ENCODE measurements at places on chromosomes 12 and 14.

DNA sequence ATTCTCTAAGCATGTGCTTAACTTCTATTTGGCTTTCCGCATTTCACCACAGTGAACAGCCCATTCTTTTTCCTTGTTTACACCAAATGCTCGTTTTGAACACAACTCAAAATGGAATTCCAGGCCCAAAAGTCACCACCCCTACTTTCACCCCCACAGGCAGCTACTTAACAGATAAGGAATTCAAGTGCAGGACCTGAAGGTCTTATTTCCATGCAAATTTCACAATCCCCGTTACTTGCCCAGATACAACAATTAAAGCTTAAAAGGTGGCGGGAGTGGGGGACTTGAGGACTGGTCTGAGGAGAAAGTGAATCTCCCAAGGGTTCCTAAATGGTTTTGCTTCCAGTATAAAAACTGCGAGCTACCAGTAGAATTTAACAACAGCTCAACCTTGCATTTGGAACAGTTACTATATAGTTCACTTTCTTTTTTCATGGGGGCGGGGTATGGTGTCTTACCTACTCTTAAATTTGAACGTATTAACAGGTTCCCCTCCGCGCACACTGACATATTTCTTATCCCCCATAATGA lies 3.7 kb downstream of the USP44 start:
- no peak for DNase-seq

DNA sequence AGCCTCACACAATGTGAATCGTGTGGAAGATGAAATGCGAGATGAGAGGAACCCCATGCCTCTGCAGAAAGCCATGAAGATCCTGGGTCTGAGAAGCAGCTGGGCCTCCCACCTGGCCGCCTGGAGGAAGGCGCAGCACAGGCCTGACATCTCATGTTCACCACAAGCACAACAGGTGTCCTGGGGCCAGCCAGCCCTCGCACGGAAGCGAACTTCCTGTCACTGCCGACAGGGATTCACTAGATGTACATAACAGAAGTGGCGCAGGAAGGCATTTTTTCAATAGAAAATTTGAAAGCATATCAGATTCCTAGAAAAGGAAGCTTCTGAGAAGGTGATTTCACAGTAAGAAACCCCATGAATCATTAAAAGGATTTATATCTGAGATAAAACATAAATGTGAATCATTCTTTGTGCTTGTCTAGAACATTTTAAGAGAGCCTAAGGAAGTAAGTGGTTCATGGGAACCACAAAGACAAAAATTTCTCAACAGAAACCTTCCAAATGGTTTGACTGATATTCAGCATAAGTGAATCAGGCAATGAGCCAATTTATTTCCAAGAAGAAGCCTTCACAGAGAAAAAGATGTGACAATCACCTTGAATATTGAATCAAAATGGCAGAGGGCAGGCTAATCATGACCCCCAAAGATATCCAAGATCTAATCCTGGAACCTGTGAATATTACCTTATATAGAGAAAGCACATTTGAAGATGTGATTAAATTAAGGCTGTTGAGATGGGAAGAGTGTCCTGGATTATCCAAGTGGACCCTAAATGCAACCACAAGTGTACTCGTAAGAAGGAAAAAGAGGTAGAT lies 311.9 kb downstream of the DUSP6 start:
- DNase-seq: no peak

DNA sequence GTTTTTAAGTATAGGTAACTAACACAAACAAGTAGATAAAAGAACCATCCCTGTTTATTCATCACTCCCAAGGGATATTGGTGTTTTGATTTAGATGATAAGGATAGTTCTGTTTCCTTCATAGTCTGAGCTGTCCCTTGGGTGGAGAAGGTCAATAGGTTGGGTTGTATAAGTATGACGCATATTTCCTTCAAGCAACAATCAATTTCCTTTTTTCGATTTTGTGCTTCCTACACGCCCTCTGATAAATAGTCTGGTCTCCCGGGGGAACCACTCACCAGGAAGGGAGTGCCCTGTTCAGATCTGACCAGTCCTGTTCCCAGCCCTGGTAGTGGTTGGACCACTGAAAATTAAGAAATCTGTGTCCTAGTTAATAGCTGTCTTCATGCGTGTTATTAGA lies 378.8 kb upstream of the FAR2 start:
- DNase-seq: no peak

- no peak for DNase-seq
Measured at GRCh38 chr14:100027771-100028490, 37.3 kb upstream of the EVL start.

DNA sequence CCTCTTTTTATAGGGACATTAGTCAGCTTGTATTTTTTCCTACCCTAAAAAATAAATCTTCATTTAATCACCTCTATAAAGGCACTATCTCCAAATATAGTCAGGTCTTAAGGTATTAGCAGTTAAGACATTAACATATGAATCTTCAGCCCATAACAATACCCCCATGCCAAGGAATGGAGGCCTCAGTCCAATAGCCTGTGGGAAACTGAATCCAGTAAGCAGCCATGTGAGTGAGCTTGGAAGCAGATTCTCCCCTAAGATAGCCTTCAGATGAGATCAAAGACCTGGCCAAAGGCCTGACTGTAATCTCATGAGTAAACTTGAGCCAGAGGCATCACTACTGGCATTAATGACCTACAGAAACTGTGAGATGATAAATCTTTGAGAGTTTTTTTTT lies 232.1 kb upstream of the SYT10 start:
- DNase-seq: no peak

GRCh38 chr12:8661016-8661415 lies 1.6 kb downstream of the MFAP5 start:
- no peak for DNase-seq

- DNase-seq: no peak
Measured at GRCh38 chr12:77800501-77800900, 30.2 kb upstream of the NAV3 start.

DNA sequence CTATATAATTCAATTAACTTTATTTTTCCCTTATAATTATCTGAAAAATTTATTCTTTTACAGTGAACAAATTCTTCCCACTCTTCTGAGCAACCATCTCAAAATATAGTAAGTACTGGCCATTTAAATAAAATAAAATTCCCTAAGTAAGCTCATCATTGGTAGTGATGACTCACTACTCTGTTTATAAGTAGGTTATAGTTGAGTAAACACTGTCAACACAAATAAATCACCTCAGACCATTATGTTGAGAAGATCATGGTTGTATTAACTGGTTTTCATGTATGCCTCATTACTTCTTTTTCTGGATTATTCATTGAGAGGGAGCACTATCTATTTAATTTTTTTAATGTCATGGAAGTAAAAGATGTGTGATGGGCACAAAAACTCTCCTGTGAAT lies 220.5 kb downstream of the SEC23A start:
- no peak for DNase-seq

GRCh38 chr14:76927971-76928700 lies 100.4 kb downstream of the IRF2BPL start:
- DNase-seq: no peak

- no peak for DNase-seq
Measured at GRCh38 chr14:68598621-68599447, 194.0 kb downstream of the ZFP36L1 start.

GRCh38 chr14:70871863-70872677 lies 35.2 kb upstream of the PCNX1 start:
- no peak for DNase-seq

DNA sequence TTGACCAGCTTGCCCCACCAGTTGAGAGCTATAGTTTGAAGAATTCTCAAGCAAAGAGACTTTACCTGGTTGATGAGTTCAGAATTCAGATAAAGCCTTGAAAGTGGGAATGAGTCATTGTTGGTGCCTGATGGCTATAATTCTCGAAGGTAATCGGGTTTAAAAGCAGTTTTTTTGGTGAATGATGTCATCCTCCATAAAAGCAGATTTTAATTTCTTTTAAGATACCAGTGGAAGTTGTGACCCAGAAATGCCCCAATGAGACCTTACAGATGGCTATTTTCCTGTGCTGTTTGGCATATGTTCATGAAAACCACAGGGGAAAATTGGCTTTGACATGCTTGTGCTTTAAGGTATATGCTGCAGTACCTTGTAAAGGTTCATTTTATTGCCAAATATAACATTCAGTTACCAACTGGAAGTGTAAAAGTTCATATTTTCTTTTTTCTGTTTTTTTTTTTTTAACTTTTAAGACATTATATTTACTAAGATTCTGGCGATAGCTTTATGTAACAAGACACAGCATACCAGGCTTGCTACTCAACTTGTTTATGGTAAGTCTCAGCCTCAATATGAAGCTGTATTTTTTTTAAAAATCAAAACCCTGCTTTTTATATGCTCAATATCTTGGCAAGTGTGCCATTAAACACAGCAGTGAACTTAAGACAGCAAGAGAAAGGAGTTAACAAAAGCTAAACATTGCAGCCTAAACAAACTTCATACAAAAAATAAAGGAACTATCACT lies 119.3 kb downstream of the LMNTD1 start:
- no peak for DNase-seq

DNA sequence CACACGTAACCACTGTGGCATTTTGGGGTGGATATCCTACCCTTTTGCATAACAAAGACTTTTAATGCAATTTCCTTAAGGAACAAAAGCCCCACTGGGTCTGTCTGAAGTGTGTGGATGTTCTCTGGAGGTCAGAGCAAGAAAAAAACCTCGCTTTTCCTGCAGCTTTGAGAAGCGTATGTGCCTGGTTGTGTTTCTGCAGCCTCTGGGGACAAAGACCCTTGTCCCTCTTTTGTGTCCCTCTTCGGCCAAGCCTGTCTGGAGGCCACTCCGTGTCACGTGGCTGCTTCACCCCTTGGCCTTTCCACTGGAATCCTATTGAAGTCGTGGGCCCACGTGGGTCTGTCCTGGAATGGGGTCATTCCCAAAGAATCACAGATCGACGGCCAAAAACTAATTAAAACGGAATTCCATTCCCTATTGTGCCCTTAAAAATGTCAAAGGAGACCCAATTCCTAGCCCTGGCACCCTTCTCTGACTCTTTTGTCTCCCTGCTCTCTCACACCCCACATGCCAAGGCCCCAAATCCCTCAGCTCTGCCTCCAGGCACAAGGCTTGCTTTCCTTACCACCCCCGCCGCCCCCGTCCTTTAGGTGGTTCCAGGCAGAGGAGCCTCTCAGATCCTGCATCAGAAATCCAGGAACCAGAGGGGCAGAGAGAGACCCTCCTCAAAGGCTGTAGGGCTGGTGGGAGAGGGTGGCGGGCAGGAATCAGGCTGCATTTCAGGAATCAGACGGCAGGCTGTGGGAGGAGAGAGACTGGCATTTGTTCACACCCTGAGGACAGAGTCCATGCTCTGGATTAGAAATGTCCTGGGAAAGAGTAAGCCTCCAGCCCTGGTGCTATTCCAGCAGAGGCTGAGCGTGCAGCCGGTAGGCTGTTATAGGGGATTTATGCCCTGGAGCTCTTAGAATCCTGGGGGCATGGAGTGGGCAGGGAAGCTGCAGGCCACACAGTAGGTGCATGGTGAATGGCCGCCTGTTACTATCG lies 12.6 kb upstream of the CYP46A1 start:
- no peak for DNase-seq

- no peak for DNase-seq
Measured at GRCh38 chr12:54891717-54892478, 37.6 kb downstream of the MUCL1 start.

DNA sequence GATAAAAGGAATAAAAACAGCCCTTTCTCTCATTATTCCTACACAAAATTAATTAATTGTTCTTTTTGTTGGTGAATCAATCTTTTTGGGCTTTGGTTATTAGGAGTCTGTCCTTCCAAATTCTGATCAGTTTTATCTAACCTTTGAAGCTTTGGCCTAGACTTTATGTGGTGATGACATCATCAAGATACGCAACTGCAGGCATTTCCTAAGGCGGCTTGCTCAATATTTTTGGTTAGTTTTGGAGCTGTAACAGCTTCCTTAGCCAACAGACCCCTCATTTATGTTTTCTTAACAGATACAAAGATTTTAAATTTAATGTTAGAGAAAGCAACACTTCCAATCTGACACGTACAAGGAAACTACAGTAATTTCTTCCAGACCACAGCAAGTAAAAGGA lies 87.8 kb upstream of the PDE3A start:
- DNase-seq: no peak

GRCh38 chr12:33602515-33602914 lies 162.9 kb upstream of the SYT10 start:
- no peak for DNase-seq

DNA sequence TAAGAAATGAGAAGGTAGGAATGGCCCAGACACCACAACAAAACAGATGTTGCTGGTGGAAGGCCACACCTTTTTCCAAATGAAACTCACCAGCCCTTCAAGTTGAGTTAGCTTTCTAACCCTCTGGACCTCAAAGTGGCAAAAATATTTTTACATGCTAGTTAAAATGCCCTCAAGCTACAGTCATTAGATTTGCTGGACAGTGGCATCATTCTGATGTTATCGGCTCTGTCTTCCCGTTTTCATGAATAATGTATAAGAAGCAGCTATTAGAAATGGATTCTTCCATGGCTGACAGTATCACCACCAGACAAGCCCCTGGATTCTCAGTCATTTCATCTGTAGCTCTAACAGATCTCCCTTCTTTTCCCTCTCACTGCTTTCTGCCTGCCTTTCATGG lies 37.1 kb upstream of the PLXNC1 start:
- no peak for DNase-seq

GRCh38 chr12:72618764-72619163 lies 346.6 kb downstream of the TRHDE start:
- no peak for DNase-seq

- peak; percentile 33 for DNase-seq
Measured at GRCh38 chr12:113519464-113520307, 48.0 kb upstream of the LHX5 start.

GRCh38 chr12:110010853-110011723 lies 11.9 kb downstream of the ANKRD13A start:
- no peak for DNase-seq

DNA sequence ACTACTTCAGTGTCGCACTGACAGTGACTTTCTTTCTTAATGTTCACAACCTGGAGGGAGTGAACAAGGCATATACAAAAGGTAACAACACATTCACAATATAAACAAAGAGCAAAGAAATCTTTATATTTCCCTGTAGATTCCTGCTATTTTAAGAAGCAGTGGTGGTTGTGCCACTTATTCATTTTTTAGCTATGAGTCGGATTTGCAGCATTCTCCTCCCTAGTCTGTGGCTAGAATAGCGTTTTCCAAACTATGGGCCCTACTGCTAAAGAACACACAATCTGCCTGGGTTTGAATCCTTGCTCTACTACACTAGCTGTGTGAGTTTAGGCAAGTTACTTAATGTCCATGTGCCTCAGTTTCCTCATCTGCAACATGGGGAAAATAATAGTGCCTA lies 18.6 kb upstream of the MDM1 start:
- no peak for DNase-seq

DNA sequence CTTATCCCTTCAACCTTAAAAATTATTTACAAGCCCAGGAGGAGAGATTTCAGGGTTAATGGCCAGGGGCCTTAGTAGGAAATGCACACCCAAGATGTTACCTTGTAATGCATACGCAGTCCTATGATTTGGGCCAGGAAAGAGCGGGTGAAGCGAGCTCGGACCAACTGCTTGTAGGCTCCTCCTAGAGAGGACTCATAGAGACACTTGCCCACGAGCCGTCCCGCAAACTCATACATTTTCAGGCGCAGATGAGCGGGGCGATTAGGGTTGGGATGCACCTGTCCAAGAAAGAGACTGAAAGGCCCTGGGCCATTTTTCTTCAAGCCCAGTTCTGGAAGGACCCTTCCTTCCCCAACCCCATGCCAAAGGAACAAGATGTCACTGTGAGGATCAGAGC lies 43.0 kb downstream of the AREL1 start:
- no peak for DNase-seq

All from nephron progenitor cell (in vitro differentiated cells).